Tibial artery (tissue), 4 donors: ENCODE measurements at places on chromosomes 1 and 21.

GRCh38 chr1:205069371-205070125 lies 14.7 kb downstream of the TMEM81 start:
- H3K27ac ChIP-seq, result no peak overlapping the region
- no peaks in the 10 kb centered on the region for H3K27me3 ChIP-seq
- DNase-seq, result peak; percentile 60
- no peak overlapping the region for H3K4me3 ChIP-seq
- H3K4me1 ChIP-seq, result no peaks in the 10 kb centered on the region

DNA sequence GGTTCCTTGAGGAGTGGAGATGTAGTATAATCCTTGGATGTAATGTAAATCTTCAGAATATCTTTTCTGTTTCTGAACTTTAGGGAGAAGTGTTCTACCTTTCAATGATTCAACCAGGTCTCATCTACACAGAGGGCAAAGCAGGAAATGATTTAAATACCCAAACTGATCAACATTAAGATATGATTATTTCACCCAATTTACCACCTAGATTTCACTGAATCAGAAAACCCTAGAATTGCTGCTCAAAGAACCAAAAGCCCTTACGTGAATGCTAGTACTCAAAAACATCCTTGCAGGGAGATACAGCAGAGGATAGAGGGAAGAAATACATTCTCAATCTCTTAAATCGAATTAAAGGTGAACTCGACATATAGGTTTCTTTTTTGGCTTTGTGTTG lies 5.0 kb downstream of the RPTN start:
- H3K4me1 ChIP-seq, result no peaks in the 10 kb centered on the region
- H3K36me3 ChIP-seq, result no peaks in the 10 kb centered on the region
- H3K27me3 ChIP-seq, result no peaks in the 10 kb centered on the region
- H3K4me3 ChIP-seq, result no peak overlapping the region
- no peak for DNase-seq
- H3K27ac ChIP-seq, result no peak overlapping the region

GRCh38 chr1:20191266-20191825 lies 5.0 kb upstream of the PLA2G2C start:
- no peaks in the 10 kb centered on the region for H3K27me3 ChIP-seq
- H3K4me3 ChIP-seq, result no peak overlapping the region
- peaks cover under 1% of the 10 kb centered on the region for H3K4me1 ChIP-seq
- no peaks in the 10 kb centered on the region for H3K36me3 ChIP-seq
- H3K27ac ChIP-seq, result no peak overlapping the region

DNA sequence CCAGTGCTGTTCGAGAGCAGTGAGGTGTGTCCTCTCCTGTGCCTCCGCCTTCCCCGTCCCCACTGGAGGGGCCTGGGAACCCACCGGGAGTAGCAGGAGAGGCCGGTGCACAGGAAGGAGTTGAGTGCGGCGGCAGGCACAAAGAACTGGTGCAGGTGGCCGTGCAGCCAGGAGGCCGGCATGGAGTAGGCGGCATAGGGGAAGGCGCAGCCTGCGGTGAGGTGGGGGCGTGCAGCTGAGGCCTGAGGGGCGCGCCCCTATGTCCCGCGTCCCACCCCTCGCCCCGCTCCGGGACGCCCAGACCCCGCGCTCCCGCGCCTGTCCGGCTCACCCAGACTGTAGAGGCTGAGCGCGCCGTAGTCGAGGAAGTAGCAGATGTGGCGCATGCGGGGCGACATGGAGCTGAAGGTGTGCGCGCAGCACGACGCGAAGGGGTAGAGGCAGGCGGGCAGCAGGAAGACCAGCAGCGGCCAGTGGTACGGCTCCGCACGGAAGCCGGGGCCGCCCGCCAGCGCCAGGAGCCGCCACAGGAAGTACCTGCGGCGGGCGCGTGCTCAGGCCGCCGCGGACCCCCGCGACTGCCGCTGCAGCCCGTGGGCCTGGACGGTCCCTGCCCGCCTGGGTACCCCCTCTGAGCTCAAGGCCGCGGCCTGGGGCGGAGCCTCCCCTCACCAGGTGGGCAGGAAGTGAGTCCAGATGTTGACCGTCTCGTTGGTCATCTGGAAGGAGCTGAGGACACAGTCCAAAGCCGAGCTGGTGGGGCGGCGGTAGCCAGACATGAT lies 2.2 kb downstream of the PAQR6 start:
- peaks cover 6% of the 10 kb centered on the region for H3K27me3 ChIP-seq
- H3K36me3 ChIP-seq, result peaks cover 5% of the 10 kb centered on the region
- H3K4me1 ChIP-seq, result peaks cover 25% of the 10 kb centered on the region
- DNase-seq, result no peak
- no peak overlapping the region for H3K27ac ChIP-seq

DNA sequence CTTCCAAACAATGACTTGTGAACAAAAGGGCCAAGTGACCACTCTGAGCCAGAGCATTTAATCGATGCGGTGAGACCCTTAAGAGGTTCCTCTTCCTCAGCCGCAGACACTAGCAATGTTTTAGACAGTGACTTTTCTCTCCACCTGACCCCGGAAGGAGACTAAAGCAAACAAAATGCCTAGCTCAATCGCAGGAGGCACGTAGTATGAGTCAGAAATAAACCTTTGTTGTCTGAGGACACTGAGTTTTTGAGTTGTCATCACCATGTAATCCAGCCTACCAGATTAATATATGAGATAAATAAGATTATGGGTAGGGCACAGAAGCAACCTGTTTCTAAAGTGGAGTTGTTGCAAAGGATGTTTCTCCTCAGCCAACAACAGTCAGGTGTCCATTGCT lies 326.2 kb upstream of the DUSP10 start:
- no peaks in the 10 kb centered on the region for H3K4me1 ChIP-seq
- DNase-seq, result no peak
- H3K27me3 ChIP-seq, result no peaks in the 10 kb centered on the region
- no peak overlapping the region for H3K27ac ChIP-seq
- H3K36me3 ChIP-seq, result no peaks in the 10 kb centered on the region

- H3K4me1 ChIP-seq, result no peaks in the 10 kb centered on the region
- H3K36me3 ChIP-seq, result no peaks in the 10 kb centered on the region
- no peak overlapping the region for H3K4me3 ChIP-seq
- no peak overlapping the region for H3K27ac ChIP-seq
- DNase-seq, result no peak
Observed at GRCh38 chr1:71502006-71502405, 421.2 kb upstream of the ZRANB2 start.

GRCh38 chr1:84090447-84091245 lies 53.4 kb upstream of the PRKACB start:
- peaks cover 8% of the 10 kb centered on the region for H3K4me1 ChIP-seq
- H3K27ac ChIP-seq, result no peak overlapping the region
- H3K4me3 ChIP-seq, result no peak overlapping the region
- H3K36me3 ChIP-seq, result no peaks in the 10 kb centered on the region

- H3K4me3 ChIP-seq, result no peak overlapping the region
- H3K36me3 ChIP-seq, result peaks cover 47% of the 10 kb centered on the region
- no peaks in the 10 kb centered on the region for H3K4me1 ChIP-seq
- no peak overlapping the region for H3K27ac ChIP-seq
- no peaks in the 10 kb centered on the region for H3K27me3 ChIP-seq
- DNase-seq, result no peak
Observed at GRCh38 chr1:23079025-23079424, 59.8 kb downstream of the KDM1A start.

DNA sequence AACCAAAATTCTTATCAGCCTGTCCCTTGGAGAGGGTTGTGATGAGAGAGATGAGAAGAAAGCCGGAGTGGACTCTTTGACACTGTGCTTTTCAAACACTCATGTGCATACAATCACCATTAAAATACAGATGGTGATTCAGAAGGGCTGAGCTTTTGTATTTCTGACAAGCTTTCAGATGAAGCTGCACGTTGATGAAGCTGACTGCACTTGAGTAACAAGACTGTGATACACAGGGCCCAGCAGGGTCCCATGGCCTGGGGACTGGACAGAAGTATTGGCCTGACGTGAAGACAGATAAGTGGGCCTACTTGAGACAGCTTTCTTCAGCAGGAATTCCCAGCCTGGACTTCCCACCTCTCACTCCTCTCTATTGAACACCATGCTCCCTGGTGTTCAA lies 258.2 kb downstream of the CHRM3 start:
- no peak overlapping the region for H3K27ac ChIP-seq
- H3K4me3 ChIP-seq, result no peak overlapping the region
- DNase-seq, result no peak
- no peaks in the 10 kb centered on the region for H3K36me3 ChIP-seq
- H3K4me1 ChIP-seq, result no peaks in the 10 kb centered on the region
- H3K27me3 ChIP-seq, result no peaks in the 10 kb centered on the region

GRCh38 chr1:16226490-16227179 lies 10.3 kb downstream of the CPLANE2 start:
- peaks cover under 1% of the 10 kb centered on the region for H3K36me3 ChIP-seq
- peak overlapping the region; percentile 36 for H3K4me3 ChIP-seq
- H3K27me3 ChIP-seq, result peaks cover 30% of the 10 kb centered on the region
- no peak for DNase-seq
- H3K27ac ChIP-seq, result no peak overlapping the region

DNA sequence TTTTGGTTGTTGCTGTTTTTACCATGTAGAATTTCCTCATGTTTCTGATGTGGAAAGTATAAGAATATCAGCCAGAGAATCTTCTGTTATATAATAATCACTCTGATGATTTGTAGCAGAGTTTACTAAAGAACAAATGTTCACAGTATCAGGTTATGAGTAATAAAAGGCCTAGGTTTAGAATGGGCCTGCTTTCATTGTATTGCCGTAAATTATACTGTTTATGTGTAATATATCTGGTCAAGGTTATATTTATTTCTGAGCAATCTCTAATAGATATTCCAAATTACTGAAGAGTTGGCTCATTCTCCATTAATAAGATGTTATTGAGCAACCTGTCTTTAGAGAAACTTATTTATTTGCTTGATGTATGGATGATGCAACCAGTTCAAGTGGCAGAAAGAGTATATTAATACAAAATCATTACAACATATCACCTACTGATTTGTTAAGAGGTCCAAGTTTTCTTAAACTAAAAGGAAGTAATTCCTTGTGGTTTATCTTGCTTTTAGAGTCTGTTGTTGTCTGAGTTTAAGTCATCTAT lies 649.4 kb upstream of the CXADR start:
- no peaks in the 10 kb centered on the region for H3K36me3 ChIP-seq
- no peaks in the 10 kb centered on the region for H3K4me1 ChIP-seq
- no peak overlapping the region for H3K27ac ChIP-seq
- no peak for DNase-seq

DNA sequence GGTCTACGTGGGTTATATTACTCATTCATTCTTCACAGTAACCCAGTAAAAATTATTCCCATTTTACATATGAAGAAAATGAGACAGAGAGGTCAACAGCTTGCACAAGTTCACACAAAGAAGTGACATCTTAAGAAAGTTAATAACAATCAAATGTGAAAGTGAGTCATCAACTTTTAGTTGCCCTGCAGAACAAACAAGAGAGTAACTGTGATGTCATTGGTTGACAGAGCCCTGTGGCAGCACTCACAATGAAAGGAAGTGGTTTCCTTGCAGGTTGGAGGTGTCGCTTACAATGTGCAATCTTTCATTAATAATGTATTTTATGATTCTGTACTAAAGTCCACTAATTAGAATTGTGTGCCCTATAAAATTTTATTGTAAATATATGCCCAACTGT lies 369.6 kb downstream of the RYR2 start:
- peaks cover 1% of the 10 kb centered on the region for H3K36me3 ChIP-seq
- no peak overlapping the region for H3K4me3 ChIP-seq
- no peak overlapping the region for H3K27ac ChIP-seq
- no peak for DNase-seq

DNA sequence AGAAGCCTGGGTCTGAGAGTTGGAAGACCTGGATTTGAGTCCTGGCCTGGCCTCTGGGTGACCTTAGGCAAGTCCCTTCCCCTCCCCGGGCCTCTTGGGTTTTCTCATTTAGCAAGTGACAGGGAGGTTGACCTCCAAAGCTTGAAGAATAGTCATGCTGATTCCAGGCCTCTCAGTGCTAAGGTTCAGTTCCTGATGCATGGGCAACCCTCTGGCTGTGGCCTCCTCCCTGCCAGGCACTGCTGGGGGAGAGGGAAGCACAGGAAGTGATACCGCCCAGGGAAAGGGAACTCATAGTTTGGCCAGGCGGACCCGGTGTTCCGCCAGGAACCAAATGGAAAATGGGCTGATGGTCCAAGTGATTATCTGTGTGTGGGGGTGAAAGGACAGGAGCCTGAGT lies 23.6 kb upstream of the WASF2 start:
- peak overlapping the region; percentile 32 for H3K27ac ChIP-seq
- no peaks in the 10 kb centered on the region for H3K36me3 ChIP-seq
- no peak for DNase-seq
- H3K4me1 ChIP-seq, result peaks cover 6% of the 10 kb centered on the region
- no peak overlapping the region for H3K4me3 ChIP-seq
- no peaks in the 10 kb centered on the region for H3K27me3 ChIP-seq

GRCh38 chr1:203742436-203742835 lies 22.5 kb upstream of the LAX1 start:
- no peak overlapping the region for H3K4me3 ChIP-seq
- H3K36me3 ChIP-seq, result peaks cover 40% of the 10 kb centered on the region
- no peak overlapping the region for H3K27ac ChIP-seq
- no peaks in the 10 kb centered on the region for H3K4me1 ChIP-seq
- H3K27me3 ChIP-seq, result no peaks in the 10 kb centered on the region

DNA sequence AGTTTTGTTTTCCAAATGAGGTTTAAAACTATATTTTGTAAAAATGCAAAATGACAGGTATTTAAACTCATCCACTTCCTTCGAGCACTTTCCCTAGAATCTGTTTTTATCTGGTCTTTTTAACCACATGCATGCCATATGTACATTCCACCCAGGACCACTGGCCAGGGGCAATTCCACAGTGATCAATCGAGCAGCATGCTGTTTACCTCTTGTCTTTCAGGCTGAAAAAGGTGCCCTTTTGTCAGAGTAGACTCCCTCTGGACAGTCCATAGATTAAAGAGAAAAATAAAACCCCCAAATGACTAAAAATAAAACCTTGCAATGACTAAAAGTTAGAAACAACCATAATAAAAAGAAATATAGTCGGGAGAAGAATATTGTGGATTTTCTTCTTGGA lies 313.3 kb downstream of the LMO4 start:
- no peak for DNase-seq
- no peak overlapping the region for H3K27ac ChIP-seq
- no peaks in the 10 kb centered on the region for H3K27me3 ChIP-seq
- H3K4me3 ChIP-seq, result no peak overlapping the region

GRCh38 chr1:61101536-61101935 lies 19.2 kb downstream of the NFIA start:
- no peaks in the 10 kb centered on the region for H3K27me3 ChIP-seq
- DNase-seq, result no peak
- peaks cover 27% of the 10 kb centered on the region for H3K4me1 ChIP-seq
- peak overlapping the region; percentile 57 for H3K27ac ChIP-seq
- no peaks in the 10 kb centered on the region for H3K36me3 ChIP-seq
- H3K4me3 ChIP-seq, result peak overlapping the region; percentile 29

GRCh38 chr1:209363112-209363511 lies 220.4 kb upstream of the CAMK1G start:
- DNase-seq, result no peak
- H3K4me1 ChIP-seq, result no peaks in the 10 kb centered on the region

DNA sequence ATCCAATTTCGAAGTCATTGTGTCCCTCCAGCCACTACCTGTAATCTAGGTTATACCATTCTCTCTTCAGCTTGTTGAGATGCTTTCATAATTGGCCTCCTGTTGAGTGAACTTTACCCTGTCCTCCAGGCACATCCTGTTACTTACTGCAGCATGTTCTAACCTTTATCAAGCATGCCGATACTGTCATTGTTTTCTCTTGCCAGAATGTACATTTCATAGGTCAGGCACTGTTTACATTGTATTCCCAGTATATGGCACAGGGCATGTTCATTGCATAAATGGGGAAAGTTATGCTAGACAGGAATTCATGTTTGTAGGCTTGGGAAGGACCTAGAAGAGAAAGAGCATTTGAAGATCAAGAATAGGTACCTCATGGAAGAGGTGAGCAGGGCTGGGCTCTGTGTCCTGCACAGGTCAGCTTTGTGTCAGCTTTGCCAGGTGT lies 10.2 kb downstream of the CXADR start:
- no peak for DNase-seq
- H3K27ac ChIP-seq, result no peak overlapping the region
- no peaks in the 10 kb centered on the region for H3K27me3 ChIP-seq
- H3K4me1 ChIP-seq, result no peaks in the 10 kb centered on the region
- no peaks in the 10 kb centered on the region for H3K36me3 ChIP-seq
